ENCODE measurements at places on chromosomes 1 and 21.

DNA sequence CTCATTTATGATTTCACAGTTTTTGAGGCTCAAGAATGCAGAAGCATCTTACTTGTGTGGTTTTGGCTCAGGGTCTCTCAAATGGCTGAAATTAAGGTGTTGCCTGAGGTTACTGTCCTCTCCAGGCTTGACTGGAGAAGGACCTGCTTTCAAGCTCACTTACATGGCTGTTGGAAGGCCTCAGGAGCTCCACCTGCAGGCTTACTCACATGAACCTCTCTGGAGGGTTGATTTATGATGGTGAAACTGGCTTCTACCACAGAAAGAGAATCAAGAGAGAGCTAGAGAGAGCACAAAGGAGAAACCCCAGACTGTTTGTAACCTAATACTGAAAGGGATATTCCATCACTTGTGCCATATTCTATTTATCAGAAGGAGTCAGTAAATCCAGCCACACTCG is 6.2 kb upstream of the KCNK2 start:
- peak; percentile 34 for DNase-seq

- peak; percentile 10 for DNase-seq
These were observed 1.7 kb downstream of the MARCKSL1 start for GRCh38 chr1:32334274-32334861.

- DNase-seq, result no peak
These were observed 245.3 kb downstream of the DISC1 start for GRCh38 chr1:231871878-231872277.

DNA sequence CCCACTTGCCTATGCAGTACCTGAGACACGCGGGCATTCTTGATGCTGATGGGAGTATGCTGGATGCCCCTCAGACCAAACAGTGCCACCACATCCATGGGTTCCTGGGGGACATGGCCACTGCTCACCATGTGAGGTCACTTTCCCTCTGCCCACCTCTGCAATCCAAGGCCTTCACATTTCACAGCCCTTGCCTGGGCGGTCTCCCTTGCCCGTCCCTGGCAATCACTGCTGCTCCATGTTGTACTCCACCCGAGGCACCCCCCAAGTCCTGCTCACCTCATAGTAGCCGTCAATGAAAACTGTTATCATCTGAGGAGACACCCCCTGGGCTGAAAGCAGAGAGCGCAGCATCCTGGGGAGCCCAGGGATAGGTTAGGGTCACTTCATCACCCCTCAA is 4.9 kb downstream of the POMGNT1 start:
- DNase-seq, result no peak

DNA sequence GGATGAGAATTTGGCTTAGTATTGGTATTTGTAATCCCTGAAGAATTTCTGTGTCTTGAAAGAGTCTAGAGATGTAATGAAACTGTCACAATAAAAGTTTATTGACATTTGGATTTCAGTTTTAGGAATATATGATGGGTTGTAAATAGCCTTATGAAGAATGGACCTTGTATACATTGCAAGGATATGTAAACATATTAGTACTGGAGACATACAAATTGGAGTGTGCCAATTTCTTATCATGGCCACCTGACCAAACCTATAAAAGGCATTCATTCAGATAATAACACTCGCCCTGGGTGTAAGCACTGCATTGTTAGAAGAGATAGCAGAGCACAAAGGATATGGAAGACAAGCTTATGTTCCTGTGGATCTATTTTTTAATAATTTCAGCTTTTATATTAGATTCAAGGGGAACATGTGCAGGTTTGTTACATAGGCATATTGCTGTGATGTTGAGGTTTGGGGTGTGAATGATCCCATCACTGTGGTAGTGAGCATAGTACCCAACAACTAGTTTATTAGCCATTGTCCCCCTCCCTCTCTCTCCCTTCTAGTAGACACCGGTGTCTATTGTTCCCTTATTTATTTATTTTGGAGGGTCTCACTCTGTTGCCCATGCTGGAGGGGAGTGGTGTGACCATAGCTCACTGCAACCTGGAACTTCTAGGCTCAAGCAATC is 8.6 kb downstream of the S1PR1 start:
- no peak for DNase-seq

GRCh38 chr1:56539520-56539931 is 39.8 kb downstream of the PLPP3 start:
- no peak for DNase-seq

GRCh38 chr1:47791879-47792608 is 205.1 kb downstream of the TRABD2B start:
- DNase-seq, result no peak

DNA sequence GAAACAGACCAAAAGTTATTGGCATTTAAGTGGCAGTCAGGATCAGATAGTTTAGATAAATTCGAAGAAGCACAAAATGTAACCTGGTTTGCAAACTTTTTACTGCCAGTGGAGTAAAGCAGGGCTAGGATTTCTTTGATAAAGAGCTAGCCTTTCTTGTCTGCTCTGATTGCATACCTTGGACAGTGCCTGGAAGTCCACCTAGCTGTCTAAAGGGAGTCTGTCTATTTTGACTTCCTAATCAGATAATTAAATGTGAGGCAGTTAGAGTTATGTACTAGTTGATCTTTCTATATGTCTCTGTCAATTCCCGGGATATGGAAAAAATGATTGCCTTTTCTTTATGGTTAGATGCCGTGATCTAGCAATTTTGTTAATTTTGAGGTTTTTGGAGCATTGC is 4.1 kb downstream of the GPSM2 start:
- no peak for DNase-seq

DNA sequence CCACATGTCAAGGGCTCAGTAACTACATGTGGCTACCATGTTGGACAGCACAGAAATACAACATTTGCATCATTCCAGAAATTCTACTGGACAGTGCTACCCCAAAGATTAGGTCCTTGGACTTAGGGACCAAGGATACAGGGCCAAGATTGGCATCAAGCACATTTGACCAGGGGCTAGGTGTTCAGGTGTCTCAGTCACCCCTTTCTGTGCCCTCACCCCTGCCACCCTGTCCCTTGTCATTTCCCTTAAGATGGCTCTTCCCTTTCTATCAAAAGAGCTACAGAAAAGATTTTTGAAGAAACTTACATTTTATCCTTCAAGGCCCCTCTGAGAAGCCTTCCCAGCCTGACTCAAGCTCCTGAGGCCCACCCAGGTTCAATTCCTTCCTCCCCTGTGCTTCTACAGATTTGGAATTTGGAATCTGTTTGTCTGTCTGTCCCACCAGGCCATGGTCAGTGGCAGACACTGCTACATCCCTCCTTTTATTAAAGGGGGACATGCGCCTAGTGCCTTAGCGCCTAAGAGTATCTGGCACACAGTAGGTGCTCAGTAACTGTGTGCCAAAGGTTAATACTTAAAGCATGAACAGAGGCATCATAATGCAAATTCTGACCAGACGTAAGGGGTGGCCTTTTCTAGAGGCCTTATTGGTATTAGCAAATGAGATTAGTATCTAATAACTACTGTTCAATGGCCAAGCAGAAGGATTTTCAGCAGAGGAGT is 21.4 kb downstream of the CSF1 start:
- DNase-seq, result no peak

DNA sequence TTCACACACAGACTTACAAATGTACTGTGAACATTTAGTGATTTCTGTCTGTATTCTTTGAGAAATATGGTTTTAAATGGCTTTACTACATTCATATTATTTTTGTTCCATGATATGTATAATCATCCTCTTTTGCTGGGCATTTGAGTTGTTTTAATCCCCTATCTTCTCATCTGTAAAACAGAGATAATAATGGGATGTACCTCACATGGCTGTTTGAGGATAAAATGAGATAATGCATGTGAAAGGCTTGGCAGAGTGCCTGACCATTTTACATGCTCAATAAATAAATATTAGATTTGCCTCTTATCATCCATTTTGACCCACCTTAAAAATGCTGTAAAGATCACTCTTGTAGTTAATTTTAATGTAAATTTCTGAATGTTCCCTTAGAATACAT is 197.2 kb downstream of the C1orf94 start:
- no peak for DNase-seq

- peak; percentile 40 for DNase-seq
These were observed 788 bp upstream of the TXNIP start for GRCh38 chr1:145997016-145997717.

GRCh38 chr1:79711001-79711431 is 704.5 kb upstream of the ADGRL4 start:
- DNase-seq, result peak; percentile 14

All from GM20000 (cell line).